ENCODE measurements at places on chromosomes 1 and 21.

DNA sequence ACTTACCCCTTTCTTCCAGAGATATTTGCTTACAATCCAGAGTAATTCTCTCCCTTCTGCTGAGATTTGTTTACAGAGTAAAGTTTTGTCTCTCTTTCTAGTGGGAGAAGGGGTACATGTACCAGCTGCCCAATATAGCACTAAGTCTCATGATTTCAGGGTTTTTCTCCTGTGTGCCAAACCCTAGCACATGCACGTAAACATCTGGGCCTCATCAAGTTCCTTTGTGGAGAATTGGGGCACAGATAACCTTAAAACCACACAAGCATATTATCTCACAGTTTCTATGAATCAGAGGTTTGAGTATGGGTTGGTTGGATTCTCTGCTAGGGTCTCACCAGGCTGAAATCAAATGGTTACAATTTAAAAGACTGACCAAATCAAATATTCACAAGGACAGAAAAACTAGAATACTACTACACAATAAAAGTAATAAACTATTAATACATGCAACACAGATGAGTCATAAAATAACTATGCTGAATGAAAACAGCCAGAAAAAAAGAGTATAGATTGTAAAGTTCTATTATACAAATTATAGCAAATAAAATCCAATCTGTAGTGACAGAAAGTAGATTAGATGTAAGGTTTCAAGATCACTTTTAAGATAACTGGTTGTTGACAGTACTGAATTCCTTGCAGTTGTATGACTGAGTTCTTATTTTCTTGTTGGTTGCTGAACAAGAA, 347.4 kb upstream of the PTBP2 start:
- DNase-seq = no peak

DNA sequence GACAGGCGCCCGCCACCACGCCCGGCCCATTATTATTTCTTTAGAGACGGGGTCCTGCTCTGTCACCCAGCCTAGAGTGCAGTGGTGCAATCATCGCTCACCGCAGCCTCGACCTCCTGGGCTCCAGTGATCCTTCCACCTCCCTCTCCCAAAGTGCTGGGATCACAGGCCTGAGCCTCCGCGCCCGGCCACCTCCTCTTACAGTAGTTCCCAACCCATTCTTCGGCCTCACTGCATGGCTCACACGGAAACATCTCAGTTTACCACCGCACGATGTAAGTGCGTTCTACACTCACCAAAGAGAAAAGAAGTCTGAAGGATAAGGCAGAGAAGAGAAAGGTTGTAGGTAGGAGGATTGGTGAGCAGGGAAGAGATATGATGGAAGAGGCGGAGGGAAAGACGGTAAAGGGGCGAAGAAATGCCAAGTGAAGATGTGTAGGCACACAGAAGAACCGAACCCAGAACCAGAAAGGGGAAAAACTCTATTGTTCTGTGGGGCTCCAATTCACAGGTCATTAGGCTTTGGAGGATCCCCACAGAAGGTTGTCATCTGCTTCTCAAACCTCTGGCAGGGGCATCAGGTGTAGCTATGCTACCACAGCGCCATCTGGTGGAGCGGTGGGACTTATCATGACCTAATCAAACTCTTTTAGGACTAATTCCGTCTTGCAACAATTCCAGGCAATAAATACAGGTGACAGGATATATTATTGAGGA, 504.2 kb downstream of the SMYD3 start:
- DNase-seq = no peak

GRCh38 chr1:117565745-117566455, 39.9 kb upstream of the TENT5C start:
- no peak for DNase-seq

DNA sequence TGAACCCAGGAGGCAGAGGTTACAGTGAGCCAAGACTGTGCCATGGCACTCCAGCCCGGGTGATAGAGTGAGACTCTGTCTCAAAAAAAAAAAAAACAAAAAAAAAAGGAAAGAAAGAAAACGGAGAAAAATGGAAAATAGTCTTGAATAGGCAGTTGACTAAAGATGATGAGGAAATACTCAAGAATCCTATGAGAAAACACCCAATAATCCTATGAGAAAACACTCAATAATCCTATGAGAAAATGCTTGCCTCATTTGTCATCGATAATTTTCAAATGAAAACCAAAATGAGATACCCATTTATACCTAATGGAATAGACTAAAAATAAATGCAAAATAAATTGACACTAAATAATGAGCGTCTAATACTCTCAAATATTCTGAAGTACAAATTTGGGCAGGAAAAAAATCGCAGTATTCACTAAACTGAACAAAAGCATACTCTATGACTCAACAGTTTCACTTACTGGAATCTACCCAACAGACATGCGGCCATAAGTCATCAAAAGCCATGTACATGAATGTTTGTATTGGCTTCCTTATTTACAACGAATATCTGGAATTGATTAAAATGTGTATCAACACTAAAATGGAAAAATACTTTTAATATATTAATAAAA, 733.9 kb upstream of the CHRM3 start:
- no peak for DNase-seq

DNA sequence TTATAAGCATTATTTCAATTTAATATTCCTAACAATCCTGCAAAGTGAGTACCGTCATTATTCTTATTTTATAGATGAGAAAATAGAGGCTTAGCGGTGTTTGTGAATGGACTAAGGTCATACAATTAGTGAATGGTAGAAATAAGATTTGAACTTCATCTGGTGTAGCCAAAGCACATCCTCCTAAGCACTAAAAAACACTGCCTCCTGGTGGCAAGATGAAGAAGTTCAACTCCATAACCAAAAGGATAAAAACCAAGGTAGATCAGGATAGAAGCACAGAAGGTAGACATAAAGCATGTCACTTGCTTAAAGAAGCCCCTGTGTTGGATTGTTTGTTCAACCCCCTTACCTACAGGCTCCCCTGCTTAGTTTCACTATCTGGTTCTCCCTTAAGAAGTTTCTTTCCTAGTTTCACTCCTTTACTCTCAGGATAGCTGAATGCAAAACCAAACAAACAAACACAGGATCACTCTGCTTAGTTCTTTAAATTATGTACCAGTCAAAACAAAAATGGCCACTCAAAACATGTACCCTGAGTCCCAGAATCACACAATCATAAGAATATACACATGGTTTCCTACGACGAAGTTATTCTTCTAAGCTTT, 12.7 kb upstream of the AIM2 start:
- DNase-seq = no peak
